ENCODE measurements at places on chromosomes 16 and 17.

DNA sequence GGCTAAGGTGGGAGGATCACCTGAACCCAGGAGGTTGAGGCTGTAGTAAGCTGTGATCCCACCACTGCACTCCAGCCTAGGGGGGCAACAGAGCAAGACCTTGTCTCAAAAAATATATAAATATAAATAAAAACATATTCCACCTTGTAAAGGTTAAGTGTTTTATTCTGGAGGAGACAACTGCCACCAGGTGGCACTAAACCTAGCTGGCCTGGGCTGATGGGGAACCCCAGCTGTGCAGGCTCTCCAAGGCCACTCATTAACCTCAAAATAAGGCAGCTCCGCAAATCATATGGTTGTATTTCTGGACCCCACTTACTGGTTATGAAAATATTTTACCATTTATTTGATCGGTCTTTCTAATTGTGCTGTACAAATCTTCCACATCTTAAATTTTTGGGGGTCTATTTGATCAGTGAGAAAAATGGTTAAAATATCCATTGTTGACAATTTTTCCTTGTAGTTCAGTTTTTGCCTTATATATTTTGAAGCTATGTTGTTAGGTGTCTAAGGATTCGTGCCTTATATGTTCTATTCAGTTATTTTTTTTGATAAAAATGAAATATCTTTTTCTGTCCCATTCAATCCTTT is 8.5 kb upstream of the ICAM2 start:
- DNase-seq: peak; percentile 67

DNA sequence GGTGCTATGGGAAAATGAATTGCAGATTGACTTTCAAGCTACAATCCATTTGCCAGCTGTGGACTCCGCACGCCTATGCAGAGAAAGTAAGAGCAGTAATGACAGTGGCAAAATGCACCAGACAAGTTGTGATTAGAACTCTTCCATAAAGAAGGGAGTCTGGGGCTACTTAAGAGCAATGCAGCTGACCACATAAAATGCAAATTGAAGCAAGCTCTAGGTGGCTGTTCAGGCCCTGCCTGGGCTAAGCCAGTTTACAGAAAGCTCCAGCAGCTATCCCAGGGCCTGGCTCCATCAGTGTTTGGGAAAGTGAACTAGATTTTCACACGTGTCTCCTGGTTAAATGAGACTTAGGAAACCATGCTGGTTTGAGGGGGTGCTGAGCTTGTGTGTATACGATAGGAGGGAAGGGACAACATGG is 2.2 kb upstream of the MAP2K6 start:
- DNase-seq: no peak

GRCh38 chr17:58308173-58308984 is 20.2 kb downstream of the TSPOAP1 start:
- no peak for DNase-seq

DNA sequence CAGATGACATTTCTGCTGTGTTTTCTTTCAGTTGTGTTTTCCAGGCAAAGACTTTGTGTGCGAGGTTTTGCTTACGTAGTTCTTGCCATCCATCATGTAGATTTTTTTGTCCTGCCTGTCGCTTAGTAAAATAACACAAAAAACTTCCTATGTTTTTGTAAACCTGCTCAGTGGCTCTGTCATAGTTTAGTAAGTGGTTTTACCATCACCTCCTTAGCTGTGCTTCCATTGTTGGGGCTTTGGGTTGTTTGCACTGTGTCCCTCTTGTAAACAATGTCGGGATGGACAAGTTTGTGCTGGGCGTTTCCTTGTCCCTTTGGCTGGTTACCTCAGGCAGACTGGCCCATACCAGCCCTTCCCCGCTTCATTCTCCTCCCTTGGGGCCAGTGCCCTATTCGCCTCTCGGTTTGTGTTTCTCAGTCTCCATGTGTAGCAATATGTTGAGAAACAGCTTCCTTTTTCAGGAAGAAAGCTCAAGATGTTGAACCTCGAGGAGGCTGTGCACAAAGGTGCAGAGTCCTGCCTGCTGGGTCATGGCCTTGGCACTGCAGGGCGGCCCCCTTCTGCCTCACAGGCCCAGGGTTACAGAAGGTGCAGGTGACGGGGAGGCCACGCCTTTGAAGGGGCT is 74.6 kb downstream of the KSR1 start:
- no peak for DNase-seq

DNA sequence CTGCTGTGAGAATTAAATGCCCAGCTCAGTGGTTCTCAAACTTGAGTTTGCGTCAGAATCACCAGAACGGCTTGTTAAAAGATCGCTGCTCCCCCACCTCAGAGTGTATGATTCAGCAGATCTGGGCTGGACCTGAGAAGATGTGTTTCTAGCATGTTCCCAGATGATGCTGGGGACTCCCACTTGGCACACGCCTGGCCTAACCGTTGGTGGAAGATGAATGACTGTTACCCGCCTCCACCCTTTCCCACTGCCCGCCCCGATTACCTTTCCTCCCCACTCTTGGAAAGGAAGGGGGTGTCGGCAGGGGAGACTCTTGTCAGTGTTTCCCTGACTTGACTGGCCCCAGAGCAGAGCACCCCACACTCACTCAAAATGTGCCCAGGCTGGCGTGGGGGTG is 29.3 kb upstream of the ABCC3 start:
- no peak for DNase-seq
